NCI-H510A treated with DMSO at 0.1 percent for 48 hours (cell line): ENCODE measurements at places on chromosomes 5 and 9.
A peak's percentile ranks its signal among the peaks of the same experiment; 100 is the strongest.

GRCh38 chr5:139665626-139666025 lies 17.5 kb downstream of the CXXC5 start:
- DNase-seq = no peak

DNA sequence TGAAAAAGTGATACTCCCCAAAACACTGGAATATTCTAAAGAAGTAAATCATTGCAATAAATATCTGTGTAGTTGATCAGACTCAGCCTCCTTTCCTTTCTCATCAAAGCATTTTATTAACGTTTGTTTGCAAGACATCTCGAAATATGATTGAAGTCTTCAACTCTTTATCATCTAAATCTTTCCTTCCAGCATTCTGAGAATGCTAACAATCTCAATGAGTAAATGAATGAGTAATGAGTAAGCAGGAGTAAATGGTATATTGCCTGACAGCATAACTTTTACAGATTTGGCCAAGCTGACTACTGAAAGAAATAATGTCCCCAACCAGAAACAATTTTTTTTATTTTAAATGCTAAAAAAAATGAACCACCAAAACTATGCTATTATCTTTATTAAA lies 157.1 kb downstream of the SLCO4C1 start:
- DNase-seq = no peak

DNA sequence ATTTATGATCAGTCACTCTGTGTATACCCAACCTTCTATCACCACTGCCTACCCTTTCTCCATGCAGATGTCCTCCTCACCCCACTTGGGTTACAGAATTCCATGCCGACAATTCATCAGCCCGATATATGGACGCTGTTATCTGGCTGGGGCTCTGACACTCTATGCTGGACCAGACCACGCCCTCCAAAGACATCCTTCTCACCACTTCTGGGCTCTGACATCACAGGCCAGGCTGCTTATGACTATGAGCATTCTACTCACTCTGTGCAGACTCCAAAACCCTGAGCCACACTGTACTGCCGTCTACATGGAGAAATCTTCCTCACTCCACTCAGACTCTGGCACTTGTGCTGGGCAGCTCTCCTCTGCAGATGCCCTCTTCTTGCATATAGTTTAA lies 7.6 kb upstream of the AK3 start:
- DNase-seq = no peak

GRCh38 chr9:131468031-131468430 lies 34.7 kb upstream of the POMT1 start:
- DNase-seq = no peak

- DNase-seq = no peak
These were observed 123.5 kb upstream of the SPDL1 start for GRCh38 chr5:169460123-169460522.

DNA sequence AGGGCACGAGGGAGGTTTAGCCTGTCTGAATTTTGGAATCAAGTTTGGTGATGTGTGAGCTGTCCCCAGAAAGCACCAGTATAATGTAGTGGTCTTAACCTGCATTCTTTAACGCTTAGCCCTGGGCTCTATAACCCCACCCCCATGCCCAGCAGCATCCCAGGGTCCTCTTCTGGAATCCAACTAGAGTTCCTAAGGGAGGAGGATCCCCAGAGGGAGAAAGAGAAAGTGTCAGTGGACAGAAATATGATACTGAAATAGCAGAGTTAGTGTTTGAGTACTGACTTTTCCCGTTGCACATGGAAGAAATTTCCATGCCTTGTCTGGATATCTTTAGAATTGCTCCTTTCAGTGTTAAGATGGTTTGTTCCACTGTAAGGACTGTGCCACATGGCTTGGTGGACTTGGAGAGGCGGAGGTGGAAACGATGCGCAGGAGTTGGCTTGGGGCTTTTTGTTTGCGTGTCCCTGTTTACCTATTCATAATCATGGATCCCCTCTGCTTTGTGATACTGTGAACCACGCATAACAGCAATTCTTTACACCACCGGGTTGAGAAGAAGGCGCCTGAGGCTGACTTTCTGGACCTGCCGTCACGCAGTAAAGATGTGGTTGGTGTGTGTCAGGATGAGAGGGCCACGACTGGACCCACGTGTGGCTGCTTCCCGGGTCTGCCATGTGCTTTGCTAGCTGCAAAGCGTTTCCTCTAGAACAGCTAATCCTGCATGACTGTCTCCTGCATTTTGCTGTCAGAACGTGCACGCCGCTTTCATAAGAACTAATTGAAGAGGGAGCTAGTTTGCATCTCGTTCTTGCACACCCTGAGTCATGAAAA lies 142.3 kb downstream of the SMARCA2 start:
- DNase-seq = no peak

DNA sequence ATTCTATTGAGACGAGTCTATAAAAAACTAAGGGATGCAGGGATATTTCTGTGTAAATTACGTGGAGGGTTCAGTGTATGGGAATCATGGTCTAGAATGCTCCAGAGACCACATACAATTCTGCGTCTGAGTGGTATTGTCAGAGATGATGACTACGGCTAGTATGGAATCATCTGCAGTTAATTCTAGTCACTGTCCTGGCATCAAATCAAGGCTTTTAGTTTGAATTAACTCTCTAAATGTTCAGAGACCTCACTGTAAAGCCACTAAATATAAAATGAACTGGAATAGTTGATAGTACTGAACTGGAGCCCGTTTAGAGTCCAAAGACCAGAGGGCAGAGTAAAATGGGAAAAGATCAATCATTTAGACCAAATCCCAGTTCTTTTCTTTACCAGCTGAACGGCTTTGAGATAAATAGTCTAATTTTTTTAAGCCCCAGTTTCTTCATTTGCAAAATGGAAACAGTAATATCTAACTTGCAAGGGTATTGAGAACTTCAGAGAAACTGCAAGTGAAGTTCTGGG lies 599.8 kb downstream of the EBF1 start:
- DNase-seq = no peak

DNA sequence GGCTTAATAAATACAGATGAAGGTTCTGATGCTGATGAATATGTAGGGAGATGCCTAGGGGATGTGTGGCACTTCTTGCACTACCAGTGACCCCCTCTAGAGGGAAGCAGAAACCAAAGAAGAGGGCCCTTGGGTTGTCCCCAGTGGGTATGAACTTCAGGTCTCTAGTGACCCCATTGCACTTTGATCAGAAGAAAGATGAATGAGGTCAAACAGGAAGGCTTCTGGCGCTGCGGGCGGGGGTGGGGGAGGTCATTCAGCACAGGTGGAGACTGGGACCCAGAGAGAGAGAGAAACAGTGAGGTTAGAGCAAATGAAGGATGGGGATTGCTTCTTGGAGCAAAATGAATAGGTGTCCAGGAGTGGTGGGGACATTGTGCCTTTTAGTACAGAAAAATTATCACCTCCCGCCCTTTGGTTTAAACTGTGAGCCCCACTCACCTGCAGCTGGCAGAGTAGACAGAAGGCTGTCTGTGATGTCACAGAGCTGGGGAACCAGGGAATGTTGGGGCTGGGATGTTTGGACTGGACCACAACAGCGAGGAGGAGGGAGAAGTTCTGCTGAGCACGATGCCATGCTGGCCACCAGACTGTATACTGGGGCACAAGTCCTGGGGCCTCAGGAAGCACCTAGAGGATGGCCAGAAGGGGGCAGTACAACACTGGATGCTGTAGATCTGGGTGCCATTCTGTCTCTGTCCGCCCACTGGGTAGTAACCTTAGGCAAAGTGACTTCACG lies at the start of gene TEX48:
TSS of gene TEX48 (minus strand) at position 599 of the 739 bp plus-strand sequence. CDS start 10,469 bp downstream, outside the sequence.
- peak; percentile 74 for DNase-seq

GRCh38 chr9:116715751-116716150 lies 28.6 kb downstream of the TRIM32 start:
- no peak for DNase-seq

GRCh38 chr5:178469011-178469974 lies 120.9 kb downstream of the COL23A1 start:
- no peak for DNase-seq

DNA sequence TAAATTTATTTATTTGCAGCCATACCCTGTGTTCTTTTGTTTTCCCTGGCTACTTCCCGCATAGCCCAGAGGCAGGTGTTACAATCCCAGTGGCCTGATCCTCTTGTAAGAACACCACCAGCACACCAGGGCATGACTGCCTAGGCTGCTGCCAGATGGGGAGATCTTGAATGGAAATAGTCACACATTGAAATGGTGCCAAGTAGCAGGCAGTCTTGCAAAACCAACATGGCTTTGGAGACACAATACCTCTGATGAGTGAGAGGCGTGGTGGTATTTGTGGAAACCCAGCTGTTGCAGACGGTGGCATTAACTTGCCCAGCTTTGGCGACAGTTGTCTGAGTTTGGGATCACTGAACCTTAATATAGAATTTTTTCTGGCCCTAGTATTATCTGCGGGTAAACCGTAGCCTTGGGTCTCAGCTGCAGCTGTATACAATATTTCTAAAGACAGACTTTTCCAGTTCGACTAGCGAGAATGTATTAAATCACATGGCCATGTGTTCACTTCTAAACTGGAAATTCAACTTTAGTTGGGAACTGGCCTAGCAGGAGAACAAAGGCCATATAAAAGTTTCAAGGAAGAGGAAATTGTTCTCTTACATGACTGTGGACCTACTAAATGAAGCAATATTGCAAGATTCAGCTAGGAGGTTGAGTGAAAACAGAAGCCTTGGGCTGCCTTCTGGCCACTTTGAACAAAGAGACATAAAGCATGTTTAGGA lies 277.0 kb downstream of the SMARCA2 start:
- DNase-seq = peak; percentile 90

- DNase-seq = no peak
These were observed 380.5 kb downstream of the SPOCK1 start for GRCh38 chr5:137118629-137119028.

- no peak for DNase-seq
These were observed 3.7 kb downstream of the HCN1 start for GRCh38 chr5:45692481-45692880.

GRCh38 chr9:126261584-126262356 lies 64.9 kb upstream of the MVB12B start:
- no peak for DNase-seq

DNA sequence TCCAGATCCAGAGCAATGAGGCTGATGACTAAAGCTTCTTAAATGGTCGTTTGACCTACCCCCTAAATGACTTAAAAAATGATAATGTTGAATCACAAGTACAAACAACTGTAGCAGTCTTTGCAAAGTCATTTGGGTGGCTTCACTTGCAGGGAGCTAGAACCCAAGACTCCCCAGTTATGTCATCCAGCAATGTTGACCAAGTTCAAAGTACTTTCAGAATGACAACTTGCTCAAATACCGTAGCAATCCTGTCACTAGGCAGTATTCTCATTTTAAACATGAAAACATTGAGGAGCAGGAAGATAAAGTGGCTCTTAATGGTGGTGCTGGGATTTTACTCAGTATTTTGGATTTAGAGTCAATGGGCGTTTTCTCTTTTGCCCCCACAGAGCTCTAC lies 1217.0 kb upstream of the DMAC1 start:
- DNase-seq = no peak
